ENCODE measurements at places on chromosomes 12 and 14.
A peak's percentile ranks its signal among the peaks of the same experiment; 100 is the strongest.

DNA sequence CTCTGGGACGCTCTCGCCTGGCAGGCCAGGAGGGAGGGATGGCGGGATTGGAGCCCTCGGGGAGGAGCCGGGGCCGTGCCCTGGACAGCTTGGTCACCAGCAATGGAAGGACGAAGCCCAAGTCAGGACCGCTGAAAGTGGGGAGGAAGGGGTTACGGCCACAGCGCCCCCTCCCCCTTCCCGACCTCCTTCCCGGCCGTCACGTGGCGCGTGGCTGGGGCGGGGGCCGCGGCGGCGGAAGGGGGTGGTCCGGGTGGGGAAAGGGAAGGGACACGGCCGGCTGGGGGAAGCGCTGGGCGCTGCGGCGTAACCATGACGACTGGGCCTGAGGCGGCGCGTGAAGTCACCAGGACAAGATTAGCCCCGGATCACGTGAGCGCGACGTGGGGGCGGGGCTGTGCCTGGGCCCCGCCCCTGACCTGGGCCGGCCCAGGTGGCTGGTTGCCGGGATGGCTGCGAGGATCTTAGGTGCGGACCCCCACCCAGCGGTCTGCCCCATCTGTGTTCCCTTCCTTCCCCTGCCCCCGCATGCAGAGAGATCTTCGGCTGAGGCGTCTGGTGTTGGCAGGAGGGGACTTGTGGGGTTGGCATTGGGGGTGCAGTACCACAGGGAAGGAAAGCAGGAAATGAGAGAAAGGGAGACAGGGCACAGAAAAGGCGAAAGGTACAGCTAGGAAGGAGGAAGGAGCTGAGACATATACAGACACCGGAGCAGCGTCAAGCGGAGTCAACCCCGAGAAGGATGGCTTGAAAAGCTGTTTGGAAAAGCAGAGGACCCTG lies 6.2 kb downstream of the MAP3K12 start:
- DNase-seq: peak; percentile 78

DNA sequence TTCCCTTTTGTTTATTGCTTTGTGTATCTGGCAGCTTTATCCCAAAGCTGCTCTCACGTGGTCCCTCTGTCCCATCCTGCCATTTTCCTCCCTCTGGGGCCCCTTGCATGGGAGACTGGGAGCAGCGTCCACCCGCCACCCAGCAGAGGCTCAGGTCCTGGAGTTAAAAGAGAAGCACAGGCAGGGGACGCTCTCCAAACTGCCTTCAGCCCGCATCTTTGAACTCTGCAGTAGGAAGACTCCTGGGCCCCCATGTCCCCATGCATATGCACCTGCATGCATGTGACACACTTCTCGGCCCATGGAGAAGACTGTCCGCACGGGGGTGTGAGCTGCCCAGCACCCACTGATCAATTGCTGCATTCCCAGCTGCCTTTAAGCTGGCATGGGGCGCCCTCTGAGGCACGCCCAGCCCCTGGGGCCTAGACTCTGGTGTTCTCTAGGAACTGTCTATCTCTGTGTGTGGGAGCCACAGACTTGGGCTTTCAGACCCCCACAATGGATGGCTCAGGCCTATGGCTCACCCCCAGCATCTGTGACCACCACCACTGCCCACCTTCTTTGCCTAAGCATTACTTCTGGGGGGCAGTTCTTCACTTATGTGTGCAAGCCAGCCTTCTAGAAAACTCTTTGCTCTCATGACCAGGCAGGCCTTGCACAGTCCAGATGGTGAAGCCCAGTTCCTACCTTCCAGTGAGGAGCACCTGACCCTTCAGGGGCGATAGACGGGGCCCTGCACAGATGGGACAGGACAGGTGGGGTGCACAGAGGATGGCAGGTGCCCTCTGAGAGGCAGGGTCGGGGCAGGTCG lies 96.1 kb upstream of the DIO3 start:
- DNase-seq: no peak

- no peak for DNase-seq
Observed at GRCh38 chr14:63212209-63212608, 8.0 kb downstream of the RHOJ start.

- no peak for DNase-seq
Observed at GRCh38 chr12:16610743-16611142, 4.8 kb upstream of the LMO3 start.

DNA sequence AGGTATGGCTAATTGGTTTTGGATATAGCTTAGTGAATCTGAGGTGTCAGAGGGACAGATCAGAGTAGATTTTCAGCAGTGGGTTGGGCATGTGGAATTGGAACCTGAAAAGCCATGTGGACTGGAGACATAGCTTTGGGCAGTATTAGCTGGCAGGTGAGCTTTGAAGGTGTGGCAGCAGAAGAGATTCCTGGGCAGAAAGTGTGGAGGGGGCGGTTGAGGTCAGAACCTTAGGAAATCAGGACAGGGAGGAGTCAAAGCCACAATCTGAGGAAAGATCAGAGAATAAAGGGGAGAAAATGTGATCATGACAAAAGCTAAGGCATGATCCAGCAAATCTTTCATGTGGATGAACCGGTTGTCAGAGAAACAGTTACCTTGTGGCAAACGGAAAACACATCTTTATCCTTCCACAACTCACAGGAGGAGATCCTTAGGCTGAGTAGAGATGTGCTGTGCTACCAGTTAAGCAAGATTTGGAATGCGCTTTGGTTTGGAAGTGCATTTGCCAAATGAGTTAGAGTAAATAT lies 56.4 kb downstream of the PTGER2 start:
- DNase-seq: no peak

- DNase-seq: no peak
Observed at GRCh38 chr12:65892841-65893251, 68.6 kb downstream of the HMGA2 start.

DNA sequence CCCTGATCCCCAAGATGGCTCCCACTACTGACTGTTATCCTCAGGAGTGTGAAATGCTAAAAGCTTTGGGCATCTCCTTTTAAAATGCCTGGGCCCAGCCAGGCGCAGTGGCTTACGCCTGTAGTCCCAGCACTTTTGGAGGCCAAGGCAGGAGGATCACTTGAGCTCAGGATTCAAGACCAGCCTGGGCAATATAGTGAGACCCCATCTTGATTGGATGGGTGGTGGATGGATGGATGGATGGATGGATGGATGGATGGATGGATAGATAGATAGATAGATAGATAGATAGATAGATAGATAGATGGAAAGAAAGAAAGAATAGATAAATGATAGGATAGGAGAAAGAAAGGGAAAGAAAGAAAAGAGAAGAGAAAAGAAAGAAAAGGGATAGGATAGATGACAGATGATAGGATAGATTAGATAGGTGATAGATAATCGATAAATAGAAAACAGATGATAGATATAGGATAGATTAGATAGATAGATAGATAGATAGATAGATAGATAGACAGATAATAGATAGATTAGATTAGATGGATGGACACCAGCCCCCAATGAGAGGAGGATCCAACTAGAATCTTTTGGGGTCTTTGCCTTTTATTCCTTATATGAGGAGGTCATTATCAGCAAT lies 9.5 kb downstream of the P2RX4 start:
- DNase-seq: no peak

DNA sequence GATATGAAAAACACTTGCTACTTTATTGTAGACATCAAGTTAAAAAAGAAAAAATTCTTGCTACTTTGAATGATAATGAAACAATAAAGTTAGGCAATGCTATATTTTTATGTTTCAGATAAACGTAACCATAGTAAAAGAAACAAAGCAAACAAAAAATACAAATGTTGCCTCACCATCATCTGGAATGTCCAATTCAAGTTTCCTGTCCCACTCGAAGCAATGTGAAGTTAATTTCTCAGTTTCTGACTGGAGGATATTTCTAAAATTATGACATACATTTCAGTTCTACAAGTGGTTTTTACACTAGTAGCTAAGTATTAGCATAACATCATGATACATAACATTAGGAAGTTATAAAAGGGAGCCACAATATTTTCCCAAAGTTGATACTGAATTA lies 20.9 kb downstream of the DLGAP5 start:
- no peak for DNase-seq

DNA sequence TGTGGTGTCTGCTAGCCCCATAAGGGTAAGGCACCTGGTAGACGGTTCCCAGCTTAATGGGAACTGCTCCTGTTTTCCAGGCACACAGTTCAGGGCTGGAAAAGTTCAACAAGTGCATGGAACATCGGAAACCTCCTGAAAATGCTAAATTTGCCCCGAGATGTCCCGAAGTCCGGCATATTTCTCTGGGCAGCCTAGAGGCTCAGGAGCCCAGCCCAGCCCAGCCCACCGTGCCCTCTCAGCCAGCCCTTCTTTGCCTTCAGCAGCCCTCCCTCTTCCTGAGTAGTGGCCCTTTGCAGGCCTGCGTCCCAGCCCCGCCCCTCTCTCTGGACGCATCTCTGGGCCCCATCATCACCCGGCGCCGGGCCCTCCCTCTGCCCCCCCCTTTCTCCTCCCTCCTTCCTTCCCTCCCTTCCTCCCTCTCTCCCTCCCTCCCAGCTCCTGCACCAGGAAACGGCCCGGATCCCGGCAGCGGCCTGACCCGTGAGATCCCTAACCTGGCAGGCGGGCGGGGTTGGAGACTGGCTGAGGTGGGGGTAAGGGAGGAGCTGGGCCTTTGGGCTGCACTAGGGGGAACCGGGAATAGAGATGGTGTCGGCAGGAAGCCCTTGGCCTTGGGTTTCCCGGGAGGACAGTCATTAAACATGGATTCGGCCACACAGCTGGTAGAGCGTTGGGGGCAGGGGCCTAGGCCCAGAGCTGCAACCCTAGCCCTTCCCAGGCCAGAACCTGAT lies at the start of gene BCL2L2:
Gene BCL2L2, plus strand, starts transcription at position 422 of the 734 bp plus-strand sequence. CDS start 935 bp downstream, outside the sequence.
- DNase-seq: no peak

DNA sequence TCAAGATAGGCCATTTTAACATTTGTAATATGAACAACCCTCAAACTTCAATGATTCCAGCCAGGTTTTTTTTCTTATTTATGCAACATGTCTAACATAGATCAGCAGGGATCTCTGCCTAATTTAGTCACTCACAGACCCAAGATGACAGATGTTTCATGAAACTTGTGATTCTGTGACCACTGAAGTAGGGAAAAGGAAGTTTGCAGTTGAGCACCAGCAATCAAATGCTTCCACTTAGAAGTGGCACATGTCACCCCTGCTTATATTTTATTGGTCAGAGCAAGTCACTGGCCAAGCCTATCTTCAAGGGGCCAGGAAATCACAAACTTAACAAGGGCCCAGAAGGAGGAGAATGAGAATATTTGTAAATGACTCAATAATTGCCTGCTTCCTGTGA lies 150.6 kb downstream of the BCAT1 start:
- no peak for DNase-seq

DNA sequence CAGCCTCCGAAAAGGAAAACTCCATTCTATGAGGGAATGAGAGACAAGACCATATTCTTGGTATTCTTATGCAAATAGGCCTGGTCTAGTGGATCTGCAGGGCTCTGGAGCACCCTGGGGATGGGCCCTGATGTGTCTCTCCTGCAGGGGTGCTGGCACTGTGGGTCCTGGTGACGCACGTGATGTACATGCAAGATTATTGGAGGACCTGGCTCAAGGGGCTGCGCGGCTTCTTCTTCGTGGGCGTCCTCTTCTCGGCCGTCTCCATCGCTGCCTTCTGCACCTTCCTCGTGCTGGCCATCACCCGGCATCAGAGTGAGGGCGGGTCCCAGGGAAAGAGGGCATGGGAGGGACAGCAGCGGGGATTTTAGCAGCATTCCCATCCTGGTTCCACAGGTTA lies 5.8 kb downstream of the SLC48A1 start:
- no peak for DNase-seq

DNA sequence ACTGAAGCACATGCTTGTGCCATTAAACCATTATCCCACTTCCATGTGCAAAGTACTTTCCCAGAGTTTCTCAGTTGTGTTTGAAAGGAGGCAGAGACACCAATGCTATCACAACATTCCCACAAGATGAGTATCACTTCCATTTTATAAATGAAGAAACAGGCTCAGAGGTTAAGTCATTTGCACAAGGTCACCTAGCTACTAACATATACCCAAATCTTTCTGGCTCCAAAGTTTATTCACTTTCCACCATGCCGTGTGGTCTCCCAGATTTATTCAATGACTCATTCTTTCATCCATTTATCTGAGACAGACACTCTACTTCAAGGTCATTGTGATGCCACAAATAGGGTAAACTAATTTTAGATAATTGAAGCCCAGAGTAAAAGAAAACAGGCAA lies 9.4 kb downstream of the ART4 start:
- no peak for DNase-seq

DNA sequence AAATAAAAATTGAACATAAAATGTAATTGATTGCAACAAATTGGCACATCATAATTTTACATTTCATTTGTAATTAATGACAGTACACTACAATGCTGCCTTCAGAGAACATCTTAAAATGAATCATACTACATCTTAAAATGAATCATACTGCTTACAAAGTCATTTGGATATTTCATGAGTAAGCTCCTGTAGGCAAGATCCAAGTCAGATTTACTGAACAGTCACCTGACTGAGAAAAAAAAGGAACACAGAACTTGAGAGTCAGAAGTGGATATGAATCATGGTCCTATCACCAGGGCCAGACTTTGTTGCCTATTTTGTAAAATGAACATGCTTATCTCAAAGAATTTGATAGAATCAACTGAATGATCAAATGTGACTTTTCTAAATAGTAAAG lies 32.7 kb upstream of the FBLN5 start:
- DNase-seq: no peak

GRCh38 chr14:62692490-62693106 lies 352.7 kb downstream of the KCNH5 start:
- DNase-seq: no peak

Data from activated T-cell treated with anti-CD3 and anti-CD28 coated beads for 1 hour (primary cell).